ENCODE measurements at places on chromosomes 3 and 15.

GRCh38 chr15:91227117-91227516 lies 127.1 kb downstream of the SV2B start:
- no peak for DNase-seq

- DNase-seq = no peak
Observed at GRCh38 chr15:81064253-81064652, 63.5 kb downstream of the TLNRD1 start.

DNA sequence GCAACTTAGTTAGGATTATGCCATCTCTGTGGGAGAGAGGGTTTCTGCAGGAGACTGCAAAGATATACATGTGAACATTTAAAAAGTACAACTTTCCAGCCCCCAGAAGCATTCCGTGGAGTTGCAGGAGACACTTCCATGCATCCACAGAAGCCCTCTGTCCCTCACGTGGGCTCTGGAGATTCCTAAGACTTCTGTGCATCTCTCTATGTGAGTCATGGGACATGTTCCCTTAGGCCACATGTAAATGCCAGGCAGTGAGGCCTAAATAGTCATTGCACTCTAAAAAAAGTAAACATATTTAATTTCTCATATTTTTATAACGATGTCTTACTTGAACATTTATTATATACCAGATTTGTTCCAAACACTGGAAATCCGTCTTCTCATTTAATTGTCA lies 126.5 kb upstream of the ROPN1 start:
- no peak for DNase-seq

DNA sequence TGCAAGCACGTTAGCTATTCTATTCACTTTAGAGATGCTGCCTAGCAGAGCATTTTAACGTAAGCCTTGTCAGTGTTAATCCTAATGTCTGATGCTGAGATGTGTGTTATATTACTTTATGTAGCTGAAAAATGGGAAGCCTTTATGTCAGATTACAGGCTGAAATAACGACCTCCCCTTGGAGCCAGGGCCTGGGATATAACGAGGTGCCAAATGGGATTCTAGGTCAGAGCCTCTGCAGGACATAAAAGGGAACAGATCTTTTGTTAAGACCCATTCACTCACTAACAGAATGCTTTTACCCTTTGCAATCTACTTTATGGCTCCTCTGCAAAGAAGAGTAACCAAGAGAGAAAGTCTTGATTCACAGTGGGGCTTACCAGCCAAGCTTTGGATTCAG lies 815.5 kb upstream of the CFAP20DC start:
- no peak for DNase-seq

- DNase-seq = no peak
Observed at GRCh38 chr15:63572749-63573464, 24.3 kb upstream of the FBXL22 start.

DNA sequence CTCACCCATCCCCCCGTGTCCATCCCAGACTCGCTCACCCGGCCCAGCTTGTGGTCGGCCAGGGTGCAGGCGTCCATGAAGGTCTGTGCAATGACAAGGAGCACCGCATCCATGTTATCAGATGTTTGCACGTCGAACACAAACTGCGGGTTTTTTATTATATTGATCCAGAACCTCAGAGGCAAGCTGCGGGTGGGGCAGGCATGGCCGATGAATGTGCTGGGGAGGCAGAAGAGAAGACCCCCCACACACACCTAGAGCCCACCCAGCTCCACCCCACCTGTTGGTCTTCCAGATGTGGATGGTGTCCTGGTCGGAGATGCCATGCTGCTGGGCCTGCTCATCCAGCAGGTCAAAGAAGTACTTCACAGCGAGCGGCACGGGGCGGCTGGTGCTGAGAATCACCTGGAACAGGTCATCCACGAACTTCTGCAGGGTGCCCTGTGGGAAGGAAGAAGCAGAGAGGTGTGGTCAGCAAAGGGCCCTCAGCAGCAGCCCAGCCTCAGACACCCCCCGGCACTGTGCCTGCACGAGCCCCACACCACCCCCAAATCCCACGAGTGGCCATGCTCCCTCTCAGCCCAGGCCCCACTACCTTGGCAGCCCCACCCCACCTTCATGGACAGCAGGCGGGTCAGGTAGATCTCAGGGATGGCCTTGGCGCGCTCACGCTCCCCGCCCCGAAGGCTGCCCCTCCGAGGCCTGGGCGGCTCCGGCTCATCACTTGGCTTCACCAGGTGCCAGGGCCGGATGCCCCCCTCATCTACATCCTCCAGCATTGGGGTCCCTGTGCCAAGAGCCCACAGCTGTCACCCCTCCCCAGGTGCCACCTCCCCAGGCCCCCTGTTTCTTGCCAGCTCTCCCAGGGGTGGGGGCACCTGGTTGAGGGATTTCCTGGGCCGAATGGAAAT lies 20.3 kb downstream of the PLXNB1 start:
- DNase-seq = no peak

DNA sequence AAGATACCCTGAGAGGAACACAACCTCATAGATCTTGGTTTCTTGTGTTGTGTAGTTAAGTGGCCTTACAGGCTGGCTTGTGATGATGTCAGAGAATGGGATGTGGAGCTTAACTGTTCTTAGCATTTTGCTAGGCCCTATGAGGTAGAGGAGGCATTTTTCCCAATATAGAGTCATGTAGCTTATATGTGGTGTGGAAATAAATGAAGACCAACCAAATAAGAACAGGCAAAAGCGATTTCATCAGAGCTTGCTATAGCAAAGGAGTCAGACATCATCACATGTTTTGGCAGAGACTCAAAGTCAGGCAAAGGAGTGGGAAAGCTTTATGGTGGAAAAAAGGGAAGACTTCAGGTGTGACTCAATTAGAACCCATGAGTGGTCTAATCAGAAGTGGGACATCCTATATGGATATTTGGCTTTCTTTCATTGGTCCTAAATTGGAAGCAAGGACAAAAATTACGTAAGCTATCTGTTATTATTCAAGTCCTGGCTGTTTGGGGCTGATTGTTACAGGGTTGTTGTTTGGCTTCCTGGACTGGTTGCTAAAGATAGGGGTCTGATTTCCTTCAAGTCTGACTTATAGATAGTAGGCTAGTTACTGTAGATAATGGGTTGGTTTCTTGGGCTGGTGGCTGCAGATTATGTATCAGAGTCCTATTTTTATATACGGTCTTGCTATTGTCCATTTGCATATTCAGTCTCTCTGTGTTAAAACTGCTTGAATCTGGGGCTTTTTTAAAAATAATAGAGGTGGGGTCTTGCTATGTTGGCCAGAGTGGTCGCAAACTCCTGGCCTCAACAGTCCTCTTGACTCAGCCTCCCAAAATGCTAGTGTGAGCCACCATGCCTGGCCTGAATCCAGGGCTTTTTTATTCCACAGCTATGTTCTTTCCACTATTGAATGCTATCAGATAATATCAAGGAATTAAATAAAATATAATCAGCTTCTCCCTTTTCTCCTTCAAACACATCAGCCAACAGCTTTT lies 30.3 kb upstream of the SETD2 start:
- DNase-seq = no peak
